RWPE2 (cell line): ENCODE measurements at places on chromosomes 16 and 17.

- no peak overlapping the region for H3K27ac ChIP-seq
- no peak overlapping the region for H3K4me3 ChIP-seq
- H3K27me3 ChIP-seq: no peaks in the 10 kb centered on the region
- no peaks in the 10 kb centered on the region for H3K4me1 ChIP-seq
- no peaks in the 10 kb centered on the region for H3K36me3 ChIP-seq
Measured at GRCh38 chr16:66705790-66706505, 9.4 kb upstream of the CMTM4 start.

DNA sequence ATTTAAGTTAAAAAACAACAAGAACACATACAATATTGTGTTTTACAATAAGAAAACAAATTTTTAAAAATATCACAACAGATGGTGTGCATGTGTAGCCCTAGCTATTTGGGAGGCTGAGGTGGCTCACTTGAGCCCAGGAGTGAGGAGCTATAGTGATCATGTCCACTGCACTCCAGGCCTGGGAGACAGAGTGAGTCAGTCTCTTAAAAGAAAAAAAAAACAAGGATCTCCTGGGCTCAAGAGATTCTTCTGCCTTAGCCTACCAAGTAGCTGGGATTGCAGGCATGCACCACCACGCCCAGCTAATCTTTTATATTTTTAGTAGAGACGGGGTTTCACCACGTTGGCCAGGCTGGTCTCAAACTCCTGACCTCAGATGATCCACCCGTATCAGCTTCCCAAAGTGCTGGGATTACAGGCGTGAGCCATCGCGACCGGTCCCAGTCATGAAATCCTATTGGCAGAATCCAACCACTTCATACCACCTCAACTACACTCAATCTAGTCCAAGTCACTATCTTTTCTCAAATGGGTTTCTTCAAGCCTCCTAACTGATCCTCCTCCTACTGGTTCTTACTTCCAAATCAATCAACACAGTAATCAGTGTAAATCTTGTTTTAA lies 55.0 kb downstream of the STH start:
- peaks cover 56% of the 10 kb centered on the region for H3K36me3 ChIP-seq
- H3K27ac ChIP-seq: no peak overlapping the region
- H3K4me3 ChIP-seq: no peak overlapping the region

GRCh38 chr16:57377080-57377841 lies 5.0 kb downstream of the CX3CL1 start:
- H3K4me3 ChIP-seq: no peak overlapping the region
- H3K27ac ChIP-seq: peak overlapping the region; percentile 65
- H3K27me3 ChIP-seq: no peaks in the 10 kb centered on the region
- DNase-seq: no peak

GRCh38 chr16:74667255-74667700 lies 601 bp upstream of the RFWD3 start:
- H3K36me3 ChIP-seq: peaks cover 38% of the 10 kb centered on the region
- H3K4me1 ChIP-seq: peaks cover 5% of the 10 kb centered on the region
- peak overlapping the region; percentile 83 for H3K4me3 ChIP-seq
- no peak for DNase-seq

DNA sequence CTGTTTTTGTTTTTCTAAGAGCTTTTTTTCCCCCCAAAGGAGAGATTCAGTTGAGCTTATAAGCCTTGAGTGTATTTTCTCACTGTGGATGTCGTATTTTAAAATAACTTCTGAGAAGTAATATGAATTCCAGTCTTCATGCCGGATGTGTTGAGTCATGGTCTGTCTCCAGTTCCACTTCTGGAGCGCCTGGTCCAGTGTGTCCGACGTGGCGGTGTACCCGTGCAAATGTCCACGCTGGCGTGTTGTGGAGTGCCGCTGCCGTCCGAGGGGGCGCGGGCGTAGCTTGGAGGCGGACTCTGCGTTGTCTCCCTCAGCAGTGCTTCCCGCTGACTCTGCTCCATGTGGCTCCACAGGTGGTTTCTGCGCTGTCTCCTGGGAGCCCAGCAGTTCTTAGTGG lies 60.9 kb upstream of the ZNF750 start:
- H3K36me3 ChIP-seq: peaks cover 8% of the 10 kb centered on the region; the same call in 1 of the 2 replicates
- no peak overlapping the region for H3K27ac ChIP-seq
- no peaks in the 10 kb centered on the region for H3K4me1 ChIP-seq
- DNase-seq: no peak
- no peaks in the 10 kb centered on the region for H3K27me3 ChIP-seq

- H3K4me3 ChIP-seq: no peak overlapping the region
- H3K27me3 ChIP-seq: no peaks in the 10 kb centered on the region
- peaks cover 66% of the 10 kb centered on the region for H3K36me3 ChIP-seq
Measured at GRCh38 chr17:50352693-50353599, 7.0 kb downstream of the XYLT2 start.

DNA sequence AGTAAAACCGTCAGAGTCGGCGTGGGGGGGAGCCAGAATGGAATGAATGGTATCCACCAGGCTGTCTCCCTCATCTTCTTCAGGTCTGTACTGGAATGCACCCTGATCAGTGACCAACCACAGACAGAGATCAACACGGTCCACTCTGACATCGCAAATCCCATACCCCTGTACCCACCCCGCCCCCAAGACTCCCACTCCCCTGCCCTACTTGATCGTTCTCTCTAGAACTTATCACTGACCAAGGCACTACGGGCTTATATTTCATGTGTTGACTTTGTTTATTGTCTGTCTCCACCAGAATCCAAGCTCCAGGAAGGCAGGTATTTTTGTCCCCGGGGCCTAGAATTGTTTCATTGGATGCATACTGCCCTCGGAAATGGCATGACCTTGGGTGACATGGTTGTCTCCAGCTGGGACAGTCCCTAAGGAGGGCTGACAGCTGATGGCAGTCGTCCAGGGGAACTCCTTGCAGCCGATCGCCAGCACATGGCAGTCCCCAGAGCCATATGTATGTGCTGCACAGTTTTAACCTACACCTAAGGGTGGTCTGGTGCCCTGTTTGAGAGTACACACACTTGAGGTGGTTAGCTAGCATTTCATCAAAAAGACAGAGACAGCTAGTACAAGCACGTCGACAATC lies 526 bp upstream of the MFSD6L start:
- H3K27ac ChIP-seq: no peak overlapping the region
- H3K4me3 ChIP-seq: no peak overlapping the region
- H3K36me3 ChIP-seq: no peaks in the 10 kb centered on the region
- no peaks in the 10 kb centered on the region for H3K27me3 ChIP-seq

DNA sequence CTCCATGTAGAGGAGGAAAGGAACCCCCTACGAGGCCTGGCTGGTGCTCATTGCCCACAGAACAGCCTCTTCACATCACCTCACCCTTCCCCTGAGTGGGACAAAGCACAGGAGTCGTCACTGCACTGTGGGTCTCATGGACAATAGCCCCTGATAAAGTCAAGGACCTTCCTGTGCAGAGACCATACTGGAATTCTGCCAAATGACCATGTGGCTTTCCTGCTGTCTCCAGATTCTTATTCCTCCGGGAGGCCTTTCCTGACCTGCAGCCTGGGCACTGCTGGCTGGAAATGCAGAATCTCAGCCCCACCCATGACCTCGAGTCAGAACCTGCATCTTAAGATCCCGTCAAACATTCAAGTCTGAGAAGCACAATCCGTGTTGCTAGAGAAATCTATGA lies 60.5 kb upstream of the ERN1 start:
- no peak overlapping the region for H3K27ac ChIP-seq
- H3K27me3 ChIP-seq: no peaks in the 10 kb centered on the region
- no peaks in the 10 kb centered on the region for H3K4me1 ChIP-seq
- no peak overlapping the region for H3K4me3 ChIP-seq

DNA sequence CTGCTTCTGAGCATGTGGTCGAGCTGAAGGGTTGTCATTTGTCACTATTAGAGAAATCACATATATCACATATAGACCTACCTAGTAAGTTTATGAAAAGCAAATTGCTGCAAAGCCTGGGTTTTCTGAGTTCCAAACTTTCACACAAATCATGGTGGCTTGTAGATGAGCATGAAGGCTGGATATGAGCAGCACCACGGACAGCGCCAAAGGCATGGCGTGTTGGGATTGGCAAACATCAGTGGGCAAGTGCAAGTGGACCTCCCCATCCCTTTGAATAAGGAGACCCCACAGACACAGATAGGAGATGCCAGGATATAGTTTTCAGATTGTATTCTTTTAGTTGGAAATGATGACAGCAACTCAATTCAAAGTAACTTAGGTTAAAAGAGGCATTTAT lies 77.6 kb upstream of the CACNG3 start:
- H3K4me1 ChIP-seq: no peaks in the 10 kb centered on the region
- H3K27ac ChIP-seq: no peak overlapping the region
- peaks cover 3% of the 10 kb centered on the region for H3K27me3 ChIP-seq
- H3K4me3 ChIP-seq: no peak overlapping the region

DNA sequence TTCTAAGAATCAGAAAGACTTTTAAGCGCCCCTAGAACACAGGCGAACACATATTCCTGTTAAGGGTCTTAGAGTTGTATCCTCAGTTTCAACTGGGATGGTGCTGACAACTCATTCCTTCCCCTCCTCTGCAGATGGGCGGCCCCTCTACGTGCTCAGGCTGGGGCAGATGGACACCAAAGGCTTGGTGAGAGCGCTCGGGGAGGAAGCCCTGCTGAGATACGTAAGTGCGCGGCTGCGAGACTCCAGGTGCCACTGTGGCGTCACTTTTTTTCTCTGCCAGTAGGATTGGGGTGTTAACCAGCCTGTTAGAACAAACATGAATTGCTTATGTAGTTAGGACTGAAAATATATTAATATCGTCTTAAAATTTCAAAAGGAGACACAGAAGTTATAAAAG lies 62.7 kb downstream of the SEC14L1 start:
- H3K27ac ChIP-seq: no peak overlapping the region
- H3K36me3 ChIP-seq: peaks cover 88% of the 10 kb centered on the region
- no peak overlapping the region for H3K4me3 ChIP-seq

DNA sequence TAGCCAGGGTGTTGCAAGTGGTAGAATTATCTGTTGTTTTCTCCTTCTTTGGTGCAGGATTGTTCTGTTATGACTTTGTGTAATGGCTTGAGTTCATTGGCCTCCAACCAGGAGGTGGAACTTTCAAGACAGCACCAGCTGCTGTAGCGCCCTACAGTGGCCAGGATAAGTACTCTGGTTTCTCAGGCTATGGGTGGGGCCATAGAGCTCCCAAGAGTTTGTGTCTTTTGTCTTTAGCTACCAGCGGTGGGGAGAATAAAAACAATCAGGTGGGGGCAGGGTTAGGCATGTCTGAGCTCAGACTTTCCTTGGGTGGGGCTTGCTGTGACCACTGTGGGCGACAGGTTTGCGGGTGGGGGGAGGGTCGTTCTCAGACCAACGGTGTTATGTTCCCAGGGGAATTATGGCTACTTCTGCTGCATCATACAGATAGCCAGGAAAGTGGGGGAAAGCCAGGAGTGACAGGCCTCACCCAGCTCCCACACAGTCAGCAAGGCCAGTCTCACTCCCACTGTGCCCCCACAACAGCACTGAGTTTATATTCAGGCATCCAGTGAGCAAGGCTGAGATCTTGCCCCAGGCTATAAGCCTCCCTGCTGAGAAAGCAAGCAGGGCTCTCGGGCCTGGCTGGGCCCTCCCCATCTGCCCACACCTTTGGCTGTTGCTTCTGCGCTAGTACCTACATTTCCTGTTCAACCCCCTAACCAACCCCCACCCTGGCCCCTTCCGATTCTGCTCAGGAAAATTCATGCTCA lies 15.4 kb downstream of the ABCA10 start:
- DNase-seq: no peak
- no peak overlapping the region for H3K27ac ChIP-seq
- no peaks in the 10 kb centered on the region for H3K27me3 ChIP-seq
- no peaks in the 10 kb centered on the region for H3K36me3 ChIP-seq
- no peak overlapping the region for H3K4me3 ChIP-seq

GRCh38 chr16:86932130-86932982 lies 354.0 kb downstream of the FOXL1 start:
- DNase-seq: no peak
- H3K4me3 ChIP-seq: no peak overlapping the region
- H3K27ac ChIP-seq: peak overlapping the region; percentile 84
- peaks cover 19% of the 10 kb centered on the region for H3K4me1 ChIP-seq

GRCh38 chr17:58338841-58339754 lies 10.5 kb upstream of the TSPOAP1 start:
- H3K4me3 ChIP-seq: no peak overlapping the region
- H3K27ac ChIP-seq: no peak overlapping the region
- peaks cover 12% of the 10 kb centered on the region for H3K4me1 ChIP-seq
- DNase-seq: no peak
- no peaks in the 10 kb centered on the region for H3K36me3 ChIP-seq
- H3K27me3 ChIP-seq: no peaks in the 10 kb centered on the region

- H3K27ac ChIP-seq: no peak overlapping the region
- no peaks in the 10 kb centered on the region for H3K27me3 ChIP-seq
- no peak for DNase-seq
- H3K4me3 ChIP-seq: no peak overlapping the region
- H3K4me1 ChIP-seq: peaks cover 7% of the 10 kb centered on the region
- 0 out of 2 replicates have a peak, but pooled peaks cover 2% of the 10 kb centered on the region for H3K36me3 ChIP-seq
Measured at GRCh38 chr16:11049396-11050059, 105.2 kb downstream of the CLEC16A start.

DNA sequence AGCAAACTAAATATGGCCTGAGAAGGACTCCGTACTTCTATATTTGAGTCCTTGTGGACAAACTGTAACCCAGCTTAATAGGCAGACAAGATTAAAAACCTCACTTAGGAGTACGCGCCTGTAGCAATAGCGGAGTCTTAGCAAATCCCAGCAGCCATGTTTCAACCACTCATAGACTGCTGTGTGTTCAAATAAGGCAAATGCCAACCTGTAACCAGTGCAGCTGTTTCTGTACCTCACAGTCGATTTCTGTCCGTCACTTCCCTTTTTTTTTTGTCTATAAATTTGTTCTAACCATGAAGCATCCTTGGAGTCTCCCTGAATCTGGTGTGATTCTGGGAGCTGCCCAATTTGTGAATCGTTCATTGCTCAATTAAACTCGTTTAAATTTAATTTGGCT lies 30.2 kb downstream of the TANC2 start:
- H3K27ac ChIP-seq: no peak overlapping the region
- H3K4me3 ChIP-seq: no peak overlapping the region
- no peaks in the 10 kb centered on the region for H3K27me3 ChIP-seq
- DNase-seq: no peak
- H3K36me3 ChIP-seq: peaks cover 42% of the 10 kb centered on the region

DNA sequence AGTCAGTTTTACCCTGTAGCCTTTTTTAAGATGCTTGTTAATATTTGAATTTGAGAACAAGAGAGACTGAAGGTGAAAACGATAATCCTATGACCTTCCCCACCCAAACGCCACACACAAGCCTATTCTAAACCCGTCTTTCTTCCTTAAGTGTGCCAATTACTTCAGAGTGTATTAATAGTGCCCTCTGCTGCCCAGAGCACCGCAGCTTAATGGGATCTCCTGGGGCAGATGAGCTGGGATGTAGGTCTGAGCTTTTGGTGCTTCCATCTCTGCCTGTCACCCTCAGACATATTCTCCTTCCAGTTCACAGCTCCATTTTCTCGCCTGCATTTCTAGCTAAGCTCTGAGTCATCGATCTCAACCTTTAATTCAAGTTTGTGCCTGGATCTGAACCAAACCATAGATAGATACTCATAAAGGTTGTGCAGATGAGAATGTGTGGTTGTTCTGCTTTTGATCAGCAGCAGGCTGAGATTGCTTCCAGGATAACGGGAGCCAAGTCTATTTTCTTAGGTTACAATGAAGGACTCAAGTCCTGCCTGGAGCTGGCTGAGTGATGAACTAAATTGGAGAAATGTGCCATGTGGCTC lies 46.4 kb upstream of the CDH13 start:
- DNase-seq: no peak
- H3K27me3 ChIP-seq: peaks cover 4% of the 10 kb centered on the region
- H3K4me3 ChIP-seq: no peak overlapping the region
- no peak overlapping the region for H3K27ac ChIP-seq
- H3K36me3 ChIP-seq: no peaks in the 10 kb centered on the region
